Activated naive CD4-positive, alpha-beta T cell treated with anti-CD3 and anti-CD28 coated beads for 36 hours (primary cell): ENCODE measurements at places on chromosomes 12 and 14.

DNA sequence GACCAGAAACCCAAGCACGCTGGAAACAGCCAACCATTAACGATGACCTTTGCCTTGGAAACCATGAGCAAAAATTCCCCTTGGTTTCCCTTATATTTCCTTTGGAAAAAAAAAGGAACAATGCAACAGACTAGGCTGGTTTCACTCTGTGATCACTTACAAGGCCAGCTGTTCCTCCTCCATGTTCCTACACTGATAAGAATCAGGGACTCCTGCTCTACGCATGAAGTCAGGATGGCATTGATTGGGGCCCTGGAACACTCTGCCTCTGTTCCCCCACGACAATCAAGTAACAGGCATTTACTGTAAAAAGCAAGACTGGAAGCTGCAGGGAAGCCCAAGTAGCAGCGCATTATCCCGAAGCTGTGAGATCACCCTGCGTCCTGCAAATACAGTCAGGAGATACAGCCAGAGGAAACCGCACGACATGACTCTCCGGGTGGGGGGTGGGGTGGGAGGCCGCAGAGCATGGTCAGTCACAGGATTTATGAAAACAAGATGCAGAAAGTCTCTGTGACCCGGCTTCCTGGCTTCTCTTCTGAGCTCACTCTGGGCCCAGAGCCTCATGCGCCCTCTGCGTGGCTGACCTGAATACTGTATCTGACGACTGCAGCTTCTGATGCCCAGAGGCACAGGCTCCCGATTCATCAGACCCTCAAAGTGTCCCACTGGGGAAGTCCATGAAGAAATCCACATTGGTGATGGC, 31.1 kb downstream of the SSH1 start:
- H3K4me3 ChIP-seq: no peak overlapping the region
- no peak overlapping the region for H3K27ac ChIP-seq
- DNase-seq: no peak
- H3K4me1 ChIP-seq: peaks cover 23% of the 10 kb centered on the region

- no peak overlapping the region for H3K27ac ChIP-seq
- H3K4me3 ChIP-seq: no peak overlapping the region
- H3K27me3 ChIP-seq: no peaks in the 10 kb centered on the region
- no peaks in the 10 kb centered on the region for H3K4me1 ChIP-seq
- no peaks in the 10 kb centered on the region for H3K36me3 ChIP-seq
Measured at GRCh38 chr14:53549956-53550355, 396.8 kb upstream of the DDHD1 start.

DNA sequence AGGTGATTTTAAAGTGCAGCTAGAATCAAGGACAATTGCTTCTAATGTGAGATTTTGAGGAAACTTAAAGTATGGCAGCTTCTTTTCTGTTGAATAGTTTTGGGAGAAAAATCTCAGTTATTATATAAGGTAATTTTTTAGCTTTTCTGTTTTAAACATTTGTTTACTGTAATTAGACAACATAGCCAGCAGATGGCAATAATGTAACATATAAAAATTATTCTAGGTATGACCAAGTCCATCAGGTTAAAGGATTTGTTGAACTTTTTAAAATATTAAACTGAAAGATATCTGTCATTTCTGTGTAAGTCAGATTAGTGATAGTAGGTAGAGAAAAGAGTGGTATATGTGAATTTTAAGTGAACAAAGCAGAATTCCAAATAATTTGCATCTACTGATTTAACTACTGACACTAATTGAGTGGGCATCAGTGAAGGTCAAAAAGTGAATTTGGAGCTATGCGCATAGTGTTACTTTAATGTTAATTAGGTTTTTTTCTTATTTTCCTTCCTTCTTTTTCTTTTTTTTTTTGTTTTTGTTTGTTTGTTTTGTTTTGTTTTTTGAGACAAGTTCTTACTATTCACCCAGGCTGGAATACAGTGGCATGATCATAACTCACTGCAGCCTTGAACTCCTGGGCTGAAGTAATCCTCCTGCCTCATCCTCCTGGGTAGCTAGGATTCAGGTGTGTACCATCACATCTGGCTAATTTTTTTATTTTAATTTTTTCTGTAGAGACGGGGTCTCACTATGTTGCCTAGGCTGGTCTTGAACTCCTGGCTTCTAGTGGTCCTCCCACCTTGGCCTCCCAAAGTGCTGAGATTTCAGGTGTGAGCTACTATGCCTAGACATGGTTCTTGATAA, 18.6 kb downstream of the PRORP start:
- peaks cover 8% of the 10 kb centered on the region for H3K4me1 ChIP-seq
- H3K27ac ChIP-seq: no peak overlapping the region
- H3K36me3 ChIP-seq: peaks cover 2% of the 10 kb centered on the region
- DNase-seq: no peak

GRCh38 chr14:68363843-68364767, 428.8 kb downstream of the ZFP36L1 start:
- H3K4me1 ChIP-seq: peaks cover 49% of the 10 kb centered on the region
- no peak overlapping the region for H3K27ac ChIP-seq
- no peaks in the 10 kb centered on the region for H3K27me3 ChIP-seq
- DNase-seq: no peak

- H3K4me3 ChIP-seq: no peak overlapping the region
- H3K36me3 ChIP-seq: peaks cover 5% of the 10 kb centered on the region
- H3K27ac ChIP-seq: no peak overlapping the region
Measured at GRCh38 chr14:95741038-95741490, 27.1 kb upstream of the TCL1A start.

GRCh38 chr12:5907807-5908206, 37.3 kb downstream of the ANO2 start:
- no peak for DNase-seq
- H3K27ac ChIP-seq: no peak overlapping the region
- H3K4me1 ChIP-seq: no peaks in the 10 kb centered on the region
- peaks cover 9% of the 10 kb centered on the region for H3K27me3 ChIP-seq
- no peaks in the 10 kb centered on the region for H3K36me3 ChIP-seq

DNA sequence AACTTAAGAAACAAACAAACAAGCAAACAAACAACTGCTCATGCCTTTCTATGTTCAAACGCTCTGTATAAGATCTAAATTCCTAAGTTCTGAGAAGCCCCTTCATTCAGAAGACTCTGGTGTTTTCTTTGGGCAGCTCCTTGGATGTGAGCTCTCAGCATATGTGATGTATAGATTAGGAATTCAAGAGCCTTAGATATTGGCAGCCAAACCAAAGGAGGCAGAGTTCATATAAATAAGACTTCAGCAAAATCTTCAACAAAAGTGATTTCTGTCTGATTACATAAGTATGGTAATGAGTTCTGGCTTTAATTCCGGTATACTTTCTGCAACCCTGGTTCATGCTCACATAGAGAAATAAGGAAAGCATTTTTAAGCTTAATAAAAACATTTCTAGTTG, 145.6 kb downstream of the DYRK2 start:
- no peak overlapping the region for H3K27ac ChIP-seq
- H3K4me3 ChIP-seq: no peak overlapping the region
- no peak for DNase-seq
- no peaks in the 10 kb centered on the region for H3K36me3 ChIP-seq
- H3K4me1 ChIP-seq: peaks cover 6% of the 10 kb centered on the region

GRCh38 chr12:108289350-108290161, 49.6 kb downstream of the CMKLR1 start:
- no peak overlapping the region for H3K27ac ChIP-seq
- no peaks in the 10 kb centered on the region for H3K36me3 ChIP-seq
- no peaks in the 10 kb centered on the region for H3K4me1 ChIP-seq
